ENCODE measurements at places on chromosomes 11 and 22. TPM values are rescaled to one million over a fixed set of nuclear protein-coding genes. Genes with fewer than 3 reads are reported as not detected.

DNA sequence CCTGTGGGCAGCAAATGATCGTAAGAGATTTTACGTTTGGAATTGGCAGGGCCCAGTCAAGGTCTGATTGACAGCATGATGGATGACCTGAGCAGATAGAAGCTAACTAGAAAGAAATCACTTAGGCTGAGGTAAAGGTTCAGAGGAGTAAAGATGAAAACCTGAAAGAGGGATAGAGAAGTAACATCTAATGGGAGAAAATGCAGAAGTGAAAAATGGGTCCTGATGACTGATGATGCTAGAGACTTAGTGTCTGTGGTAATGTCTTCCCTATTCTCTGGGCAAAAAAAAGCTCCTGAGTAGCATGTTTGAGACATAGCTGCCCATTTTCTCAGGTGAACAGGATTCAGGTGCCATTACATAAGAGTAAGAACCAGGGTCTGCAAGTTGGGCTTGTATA, 628.8 kb upstream of the ANO5 start:
- no peak for DNase-seq

DNA sequence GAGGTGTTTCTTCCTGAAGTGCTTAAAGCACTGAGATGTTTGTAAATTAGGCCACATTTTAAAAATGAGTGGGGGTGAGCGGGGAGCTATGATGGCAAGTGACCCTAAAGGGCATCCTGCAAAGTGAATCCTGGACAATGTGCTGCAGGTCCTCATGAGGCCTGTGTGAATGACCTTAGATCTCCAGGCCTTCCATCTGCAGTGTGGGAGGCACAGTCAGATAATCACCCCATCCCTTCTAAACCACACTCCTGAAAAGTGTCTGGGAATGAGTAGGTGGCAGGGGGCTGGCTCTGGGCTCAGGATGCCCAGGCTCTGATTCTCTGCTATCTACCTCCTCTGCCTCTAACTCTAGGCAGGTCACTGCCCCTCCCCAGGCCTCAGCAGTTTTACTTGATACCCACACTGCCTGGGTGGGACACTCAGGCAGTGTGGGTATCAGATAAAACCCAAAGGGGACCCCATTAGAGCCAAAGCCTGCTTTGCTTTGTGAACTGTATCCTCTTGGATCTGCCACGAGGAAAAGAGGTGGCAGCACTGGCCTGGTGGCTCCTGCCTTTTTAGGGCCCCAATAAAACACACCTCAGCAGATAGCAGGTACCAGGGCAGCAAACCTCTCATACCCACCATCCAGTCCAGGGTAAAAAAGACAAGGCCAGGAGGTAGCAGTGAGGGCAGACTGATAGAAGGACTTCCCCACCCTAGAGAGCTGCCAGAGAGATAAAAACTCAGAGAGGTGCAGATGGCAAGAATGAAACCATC, 10.5 kb downstream of the STARD10 start:
- DNase-seq = no peak

- DNase-seq = no peak
Measured at GRCh38 chr11:100296051-100296679, 390.9 kb upstream of the ARHGAP42 start.

- DNase-seq = no peak
Measured at GRCh38 chr11:72828692-72829101, 14.5 kb downstream of the ATG16L2 start.

DNA sequence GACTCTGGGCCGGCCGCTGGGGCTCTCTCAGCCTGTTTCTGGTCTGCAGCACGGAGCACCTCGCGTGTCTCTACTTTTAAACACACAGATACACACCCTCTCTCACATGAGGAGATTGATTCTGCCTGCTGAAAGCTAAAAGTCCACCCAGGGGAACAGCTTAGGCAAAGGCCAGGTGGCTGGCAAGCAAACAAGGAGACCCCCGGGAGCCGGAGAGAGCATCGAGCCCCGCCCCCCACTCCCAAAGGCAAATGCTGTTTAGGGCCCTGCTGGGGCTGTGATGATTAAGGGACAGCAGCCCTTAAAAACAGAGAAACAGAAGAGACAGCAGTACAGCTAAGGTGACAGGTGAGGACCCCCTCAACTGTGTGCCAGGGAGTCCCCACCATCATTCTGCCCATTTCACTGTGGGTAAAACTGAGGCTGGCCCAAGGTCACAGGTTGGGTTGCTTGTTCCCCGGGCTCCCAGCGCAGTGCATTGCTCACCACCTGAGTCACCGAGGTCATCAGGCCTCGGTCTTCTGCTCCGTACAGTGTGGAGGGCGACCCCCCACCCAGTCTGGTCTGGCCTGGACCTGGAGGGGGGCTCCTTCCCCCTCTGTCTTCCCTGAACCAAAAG, 6.8 kb downstream of the CABP7 start:
- no peak for DNase-seq

DNA sequence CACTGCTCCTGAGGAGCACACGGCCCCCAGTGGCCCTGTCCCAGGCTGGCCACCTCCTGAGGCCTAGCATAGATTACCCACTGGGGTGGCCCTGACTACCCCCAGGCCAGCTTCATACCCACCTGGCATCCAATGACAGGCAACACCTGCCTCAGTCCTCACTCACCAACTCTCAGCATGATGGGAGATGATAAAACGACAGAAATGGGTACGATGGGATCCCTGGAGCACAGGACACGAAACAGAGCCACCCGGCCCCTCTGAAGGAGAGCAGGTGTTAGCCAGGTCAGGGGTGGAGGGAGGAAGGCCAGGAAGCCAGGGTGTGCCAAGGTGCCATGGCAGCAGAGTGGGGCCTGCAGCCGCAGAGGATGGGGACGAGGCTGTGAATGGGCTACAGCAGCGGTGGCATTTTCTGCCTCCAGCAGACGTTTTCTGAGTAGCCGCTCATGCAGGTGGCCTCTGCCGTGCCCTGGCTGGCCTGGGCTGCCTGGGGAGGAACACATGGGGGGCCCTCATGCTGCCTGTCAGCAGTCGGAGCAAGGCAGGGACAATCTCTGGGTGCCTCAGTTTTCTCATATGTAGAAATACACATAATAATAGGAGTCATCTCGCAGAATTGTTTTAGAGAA, 50.2 kb upstream of the FGF3 start:
- DNase-seq = no peak

DNA sequence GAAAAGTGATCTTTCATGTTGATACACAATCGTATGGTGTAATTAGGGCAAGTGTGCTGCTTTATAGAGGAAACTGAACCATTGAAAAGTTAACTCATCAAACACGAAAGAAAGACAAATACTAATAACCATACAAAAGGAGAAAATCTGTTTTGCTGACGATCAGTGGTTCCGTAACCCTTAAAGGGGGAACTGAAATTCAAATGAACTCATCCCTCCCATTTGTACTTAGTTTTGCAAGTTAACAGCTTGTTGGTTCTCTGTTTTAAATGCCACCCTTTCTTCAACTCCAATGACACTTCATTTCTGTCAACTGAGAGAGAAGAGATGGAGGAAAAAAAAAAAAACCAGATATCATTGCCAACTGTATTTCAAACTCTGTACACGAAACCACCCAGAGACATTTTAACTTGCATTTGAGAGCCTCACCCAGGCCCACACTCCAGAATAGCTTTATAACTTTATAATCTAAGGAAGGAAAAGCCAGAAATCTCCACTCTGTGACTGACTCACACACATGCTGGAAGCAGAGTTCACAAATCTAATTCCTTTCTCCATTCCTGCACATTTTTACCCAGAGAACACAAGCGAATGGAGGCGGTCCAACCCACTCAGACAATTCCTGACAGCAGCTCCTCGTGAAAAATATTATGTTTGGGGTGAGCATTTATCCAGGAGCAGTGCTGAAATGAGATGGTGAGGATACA, 17.4 kb upstream of the CSNK2A3 start:
- DNase-seq = peak; percentile 94

- DNase-seq = peak; percentile 72
Measured at GRCh38 chr11:128405714-128406662, 181.4 kb downstream of the ETS1 start.

GRCh38 chr22:47995264-47995627, 1232.8 kb downstream of the TBC1D22A start:
- no peak for DNase-seq

GRCh38 chr11:41483956-41484355, 24.5 kb upstream of the LRRC4C start:
- no peak for DNase-seq

GRCh38 chr11:504994-505344, 2.1 kb downstream of the RNH1 start:
- DNase-seq = no peak

DNA sequence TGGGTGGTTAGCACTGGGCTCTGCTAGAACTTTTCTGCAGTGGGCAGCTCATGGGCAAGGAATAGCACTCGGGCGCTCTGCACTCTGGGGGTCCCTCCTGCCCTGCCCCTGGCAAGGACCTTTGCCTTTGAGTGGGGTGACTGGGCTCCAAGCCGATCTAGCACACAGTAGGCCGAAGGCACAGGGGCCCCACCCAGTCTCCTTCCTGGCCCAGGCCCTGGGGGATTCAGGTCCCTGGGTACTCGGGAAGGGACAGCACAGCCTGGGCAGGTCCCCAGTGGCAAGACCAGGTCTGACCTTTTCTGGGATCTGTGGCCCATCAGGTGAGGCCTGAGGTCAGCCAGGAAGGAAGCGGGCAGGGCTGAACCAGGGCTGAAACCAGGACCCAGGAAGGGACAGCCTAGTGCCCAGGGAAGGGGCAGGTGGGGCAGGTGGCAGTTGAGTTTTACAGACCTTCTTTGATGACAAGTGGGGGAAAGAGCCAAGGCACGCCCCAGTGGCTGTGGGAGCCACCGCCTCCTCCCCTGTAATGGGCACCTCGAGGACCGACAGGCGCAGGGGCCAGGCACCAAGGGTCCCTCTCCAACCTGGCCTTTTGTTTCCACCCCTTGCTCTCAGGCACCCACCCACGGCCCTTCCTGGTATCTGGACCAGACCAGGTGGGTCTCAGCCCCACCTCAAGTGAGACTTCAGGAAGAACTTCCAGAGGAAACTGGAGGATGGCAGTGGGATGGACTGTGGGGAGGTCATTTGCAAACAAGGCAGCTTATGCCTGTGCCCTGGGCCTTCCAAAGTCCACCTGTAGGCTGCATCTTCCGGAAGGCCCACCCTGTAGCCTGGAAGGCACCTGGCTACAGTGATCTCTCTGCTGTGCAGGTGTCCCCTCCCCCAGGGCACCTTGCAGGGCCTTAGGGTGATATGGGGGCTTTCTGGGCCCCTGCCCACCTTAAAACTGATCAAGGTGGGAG, 883 bp upstream of the AIFM3 start:
- no peak for DNase-seq

DNA sequence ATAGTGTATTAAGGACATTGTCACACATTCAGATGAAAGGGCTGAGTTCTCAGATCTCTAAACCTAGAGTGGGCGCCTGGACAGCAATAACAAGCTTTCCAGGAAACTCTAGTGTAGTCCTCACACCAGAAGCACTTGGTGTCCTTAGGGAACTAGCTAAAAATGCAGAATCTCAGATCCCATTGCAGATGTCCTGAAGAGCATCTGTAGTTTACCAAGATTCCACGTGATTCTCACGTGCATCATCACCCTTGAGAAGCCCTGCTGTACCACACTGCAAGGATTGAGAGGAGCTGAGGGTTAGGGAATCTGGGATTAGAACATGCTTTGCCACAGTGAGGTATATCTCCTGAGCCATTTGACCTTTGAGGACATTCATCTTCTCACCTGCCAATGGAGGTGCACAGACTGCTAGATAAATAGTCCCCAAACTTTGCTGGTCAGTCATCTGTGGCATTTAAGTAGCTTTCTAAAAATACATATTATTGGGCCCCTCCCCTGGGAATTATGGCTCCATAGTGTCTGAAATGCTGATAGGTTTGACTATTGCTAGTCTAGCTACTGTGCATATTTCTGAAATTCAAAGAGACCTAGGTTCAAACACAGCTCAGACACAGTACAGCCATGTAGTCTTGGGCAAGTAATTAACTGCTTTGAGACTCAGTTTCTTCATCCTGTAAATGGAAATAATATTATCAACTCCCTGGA, 1068.9 kb downstream of the OPCML start:
- no peak for DNase-seq

Gene KIF18A
- 17.6 TPM for total RNA-seq

Gene PATE1
- total RNA-seq = 0.96 TPM

Gene HIC2
- 7.7 TPM for total RNA-seq

Gene SCT
- total RNA-seq = not detected

Gene CFAP300
- total RNA-seq = 21.7 TPM

Measured in umbilical cord (tissue), 2 donors.